Fibroblast of pulmonary artery (primary cell): ENCODE measurements at places on chromosomes 13 and 19.

DNA sequence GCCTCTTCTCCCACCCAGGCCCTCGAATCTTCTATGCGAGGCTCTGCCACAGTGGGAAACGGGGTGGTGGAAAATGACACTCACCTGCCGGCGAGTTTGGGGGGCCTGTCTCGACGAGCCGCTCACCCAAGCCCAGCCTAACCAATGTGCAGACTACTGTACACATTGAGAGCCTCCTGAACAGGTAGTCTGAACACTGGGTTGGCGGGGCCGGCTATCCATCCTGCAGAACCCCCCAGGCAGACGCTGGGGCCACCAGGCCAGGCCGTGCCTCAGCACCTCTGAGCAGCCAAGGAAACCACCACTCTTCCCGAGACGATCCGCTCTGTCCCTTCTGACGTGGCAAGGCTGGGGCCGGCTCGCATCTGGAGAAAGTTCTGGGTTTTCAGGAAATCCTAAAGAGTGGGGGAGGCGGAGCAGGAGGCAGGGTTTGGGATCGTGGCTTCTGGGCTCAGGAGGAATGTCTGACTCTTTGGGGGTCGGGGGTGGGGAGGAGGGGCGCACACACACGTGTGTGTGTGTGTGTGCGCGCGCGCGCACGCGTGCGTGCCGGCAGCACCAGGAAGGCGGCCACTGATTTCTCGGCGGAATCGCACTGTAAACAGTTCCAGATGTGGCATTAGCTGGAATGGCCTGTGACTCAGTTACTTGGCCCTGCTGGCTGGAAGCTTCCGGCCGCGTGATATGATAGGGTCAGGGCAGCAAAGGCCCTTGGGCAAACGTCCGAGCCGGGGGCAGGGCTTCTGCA is 18.5 kb downstream of the TMED1 start:
- peak; percentile 81 for DNase-seq

GRCh38 chr13:56953965-56954364 is 186.8 kb upstream of the PRR20A start:
- DNase-seq = no peak

GRCh38 chr13:41554626-41555386 is 97.5 kb downstream of the RGCC start:
- DNase-seq = no peak

DNA sequence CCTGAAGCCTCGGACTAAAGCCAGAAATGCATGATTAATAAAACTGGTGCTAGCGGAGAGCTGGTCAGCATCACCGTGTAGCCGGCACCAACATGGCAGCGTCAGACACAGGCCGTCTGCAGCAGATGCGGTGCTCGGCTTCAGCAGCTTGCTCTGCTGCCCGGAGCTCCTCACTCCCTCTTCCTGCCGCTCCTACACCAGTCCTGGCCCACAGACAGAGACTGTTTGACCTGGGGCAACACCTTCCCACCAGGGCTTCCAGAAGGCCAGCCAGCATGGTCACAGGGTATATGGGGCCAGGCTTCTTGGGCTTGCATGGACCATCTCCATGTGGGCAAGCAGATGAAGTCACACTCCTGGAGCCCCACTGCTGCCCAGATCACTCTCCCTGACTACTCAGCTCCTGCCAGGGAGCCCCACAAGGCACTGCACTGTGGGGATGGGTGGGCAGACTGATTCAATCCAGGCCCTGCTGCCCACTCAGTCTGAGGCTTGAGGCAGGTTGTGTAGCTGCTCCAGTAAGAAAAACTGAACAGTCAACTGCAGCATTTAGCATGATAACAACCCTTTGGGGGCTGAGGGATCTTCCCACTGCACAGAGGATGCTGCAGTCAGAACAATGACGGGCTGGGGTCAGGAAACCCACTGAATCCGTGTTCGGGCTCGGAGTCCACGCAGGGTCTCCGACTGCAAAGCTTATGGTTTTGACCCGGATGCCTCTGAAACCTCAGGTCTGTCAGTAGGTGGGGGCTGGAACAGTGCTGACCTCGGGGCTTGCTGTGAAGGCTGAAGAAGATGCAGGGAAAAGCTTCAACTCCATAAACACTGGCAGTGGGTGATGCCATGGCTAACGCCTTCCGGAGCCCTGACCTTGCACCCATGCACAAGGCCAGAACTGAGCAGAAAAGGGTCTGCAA is 45.6 kb downstream of the CEBPG start:
- no peak for DNase-seq

DNA sequence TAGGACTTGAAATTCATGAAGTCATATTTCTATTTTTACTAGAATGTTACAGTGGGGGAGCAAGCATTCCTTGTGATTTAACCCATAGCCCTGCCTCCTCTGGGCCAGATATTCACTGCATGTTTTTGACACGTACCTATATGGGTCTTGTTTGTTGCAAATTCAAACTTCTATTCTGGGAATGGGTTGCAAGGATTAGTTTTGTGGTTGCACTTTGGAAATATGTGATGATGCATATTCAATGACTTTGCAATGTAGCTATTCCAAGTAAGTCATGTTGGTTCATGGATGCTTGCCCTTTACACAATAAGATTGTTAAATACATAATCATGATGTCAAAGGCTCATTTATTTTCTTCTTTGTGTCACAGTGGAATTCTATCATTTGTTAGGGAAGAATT is 440.8 kb downstream of the TDRD3 start:
- no peak for DNase-seq

- no peak for DNase-seq
These were observed 615.0 kb downstream of the FGF9 start for GRCh38 chr13:22285867-22286266.

- DNase-seq = no peak
These were observed 123.5 kb downstream of the RXFP2 start for GRCh38 chr13:31862828-31863227.
